Cardiac septum (tissue), 1 donor: ENCODE measurements at places on chromosomes 5 and 9.

- no peak for DNase-seq
Observed at GRCh38 chr5:159553792-159554191, 223.5 kb upstream of the IL12B start.

DNA sequence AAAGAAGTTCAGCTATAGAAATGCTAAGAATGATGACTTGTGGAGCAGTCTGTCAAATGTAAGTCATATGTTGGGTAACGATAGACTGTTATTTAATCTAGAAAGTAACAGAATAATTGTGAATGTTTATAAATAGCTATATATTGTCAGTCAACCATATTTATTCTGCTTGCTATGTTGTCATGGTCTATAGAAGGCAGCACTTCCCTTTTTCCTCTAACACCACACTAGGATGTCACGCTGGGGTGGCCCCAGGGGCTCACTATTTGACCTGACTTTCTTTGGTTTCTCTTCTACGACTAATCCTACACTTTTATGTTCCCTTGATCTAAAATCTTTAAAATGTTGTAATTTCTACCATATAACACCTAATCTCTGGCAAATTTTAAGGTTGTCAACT is 20.5 kb downstream of the ERAP2 start:
- DNase-seq, result no peak

DNA sequence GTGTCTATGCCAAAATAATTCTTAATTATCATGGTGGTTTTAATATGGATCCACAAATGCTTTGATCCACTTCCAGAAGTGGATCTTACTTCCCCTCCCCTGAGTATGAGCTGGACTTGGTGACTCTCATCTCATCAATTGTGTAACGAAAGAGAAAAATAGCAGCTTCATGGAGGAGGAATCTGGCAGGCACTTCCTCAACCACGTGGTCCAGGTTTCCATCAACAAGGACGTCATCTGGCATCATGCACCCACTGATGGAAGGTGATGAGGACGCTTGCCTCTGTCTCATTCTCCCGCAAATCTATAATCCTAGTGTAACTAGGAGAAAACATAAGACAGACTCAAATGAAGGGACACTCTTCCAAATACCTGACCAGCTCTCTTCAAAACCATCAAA is 54.6 kb upstream of the S1PR3 start:
- no peak for DNase-seq

- DNase-seq, result no peak
Observed at GRCh38 chr9:136437839-136438547, 1.7 kb downstream of the INPP5E start.

GRCh38 chr5:78419396-78419795 is 59.0 kb downstream of the SCAMP1 start:
- DNase-seq, result no peak

GRCh38 chr9:134377976-134378375 is 51.7 kb downstream of the RXRA start:
- DNase-seq, result no peak

DNA sequence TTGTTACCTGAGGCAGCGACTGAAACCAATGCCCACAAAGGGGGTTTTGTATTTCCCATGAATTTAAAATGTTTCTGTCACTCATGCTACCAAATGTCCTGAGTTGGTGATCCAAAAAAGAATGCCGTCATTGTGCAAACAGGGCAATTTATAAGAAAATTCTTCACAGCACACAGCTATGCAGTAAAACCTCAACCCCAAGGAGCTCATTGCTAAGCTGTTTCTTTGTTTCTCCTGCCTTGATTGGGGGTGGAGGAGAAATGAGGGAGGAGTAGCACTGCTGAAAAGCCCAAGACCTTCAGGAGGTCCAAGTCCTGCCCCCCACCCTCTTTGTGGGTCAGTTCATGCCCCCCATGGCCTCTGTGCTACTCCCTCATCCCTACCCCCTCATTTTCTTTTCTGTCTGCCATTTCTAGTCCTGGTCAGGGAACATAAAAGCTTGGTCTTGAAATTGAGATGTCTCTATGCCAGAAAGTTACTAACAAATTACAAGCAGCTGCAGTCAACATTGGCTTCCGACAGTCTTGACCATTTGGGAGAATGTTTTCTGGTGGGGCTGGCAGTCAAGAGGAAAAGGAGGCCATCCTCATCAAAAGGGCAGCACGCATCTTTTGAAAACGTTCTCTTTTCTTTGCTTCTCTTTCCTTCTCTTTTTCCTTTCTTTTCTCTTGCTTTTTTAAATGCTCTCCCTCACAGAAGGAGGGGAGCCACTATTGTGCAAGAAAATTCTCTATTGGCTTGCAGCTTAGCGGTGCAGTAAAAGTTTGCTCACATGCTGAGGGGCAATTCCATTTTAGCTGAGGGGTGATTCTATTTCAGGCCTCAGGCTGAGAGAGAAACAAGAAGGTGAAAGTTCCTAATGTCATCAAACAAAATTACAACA is 133.3 kb downstream of the GCNT1 start:
- no peak for DNase-seq

GRCh38 chr5:118793652-118794051 is 194.7 kb downstream of the DTWD2 start:
- no peak for DNase-seq

DNA sequence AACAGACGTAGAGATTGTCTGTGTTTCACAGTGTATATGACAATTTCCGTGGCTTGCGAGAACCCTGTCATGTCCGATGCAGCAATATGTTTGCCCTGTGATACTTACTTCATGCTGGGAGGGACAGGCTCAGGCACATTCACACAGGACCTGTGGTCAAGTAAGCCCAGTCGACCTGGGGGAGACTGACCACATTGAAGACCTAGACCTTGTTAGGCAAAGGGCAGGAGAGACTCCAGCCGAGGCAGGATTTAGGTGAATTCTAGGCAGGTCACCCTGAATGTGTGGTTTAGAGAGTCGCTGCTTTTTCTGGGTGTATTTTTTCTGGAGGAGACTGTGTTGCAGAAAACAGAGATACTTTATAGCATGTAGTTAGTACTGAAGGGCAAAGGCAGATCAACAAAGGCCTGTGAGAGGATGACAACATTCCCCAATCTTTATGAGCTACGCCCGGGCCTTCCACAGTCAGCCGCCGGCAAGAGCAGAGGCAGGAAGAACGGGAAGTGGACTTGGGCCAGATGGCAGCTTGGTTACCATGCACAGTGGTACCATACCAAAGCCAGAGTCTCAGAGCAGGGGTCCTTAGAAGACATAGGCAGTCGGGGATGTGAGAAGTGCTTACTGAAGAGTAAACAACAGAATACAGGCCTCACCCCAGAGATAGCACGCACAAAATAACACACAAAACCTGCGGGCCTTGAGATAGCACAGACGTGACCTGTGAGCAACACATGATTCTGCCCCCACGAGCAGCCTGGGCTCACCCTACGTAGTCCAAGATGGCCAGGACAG is 220.7 kb downstream of the CACNA1B start:
- peak; percentile 47 for DNase-seq

DNA sequence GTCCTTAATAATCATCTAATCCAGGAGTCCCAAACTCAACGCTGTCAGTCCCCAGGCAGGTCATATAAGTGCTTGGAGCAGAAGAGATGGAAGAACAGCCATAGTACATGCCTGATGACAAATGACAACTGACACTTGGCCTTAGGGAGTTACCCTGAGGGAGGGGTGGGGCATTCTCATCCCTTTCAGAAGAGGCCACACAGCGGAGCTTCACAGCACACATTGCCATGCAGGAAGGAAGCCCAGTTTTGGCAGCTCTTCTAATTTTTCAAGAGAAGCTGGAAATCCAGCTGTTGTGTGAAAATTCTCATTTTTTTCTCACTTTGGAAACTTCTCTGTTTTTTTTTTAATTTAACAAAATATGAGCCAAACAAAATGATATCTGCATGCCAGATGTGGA is 89.0 kb downstream of the ASTN2 start:
- no peak for DNase-seq

- no peak for DNase-seq
Observed at GRCh38 chr9:91243029-91243428, 118.7 kb downstream of the AUH start.

DNA sequence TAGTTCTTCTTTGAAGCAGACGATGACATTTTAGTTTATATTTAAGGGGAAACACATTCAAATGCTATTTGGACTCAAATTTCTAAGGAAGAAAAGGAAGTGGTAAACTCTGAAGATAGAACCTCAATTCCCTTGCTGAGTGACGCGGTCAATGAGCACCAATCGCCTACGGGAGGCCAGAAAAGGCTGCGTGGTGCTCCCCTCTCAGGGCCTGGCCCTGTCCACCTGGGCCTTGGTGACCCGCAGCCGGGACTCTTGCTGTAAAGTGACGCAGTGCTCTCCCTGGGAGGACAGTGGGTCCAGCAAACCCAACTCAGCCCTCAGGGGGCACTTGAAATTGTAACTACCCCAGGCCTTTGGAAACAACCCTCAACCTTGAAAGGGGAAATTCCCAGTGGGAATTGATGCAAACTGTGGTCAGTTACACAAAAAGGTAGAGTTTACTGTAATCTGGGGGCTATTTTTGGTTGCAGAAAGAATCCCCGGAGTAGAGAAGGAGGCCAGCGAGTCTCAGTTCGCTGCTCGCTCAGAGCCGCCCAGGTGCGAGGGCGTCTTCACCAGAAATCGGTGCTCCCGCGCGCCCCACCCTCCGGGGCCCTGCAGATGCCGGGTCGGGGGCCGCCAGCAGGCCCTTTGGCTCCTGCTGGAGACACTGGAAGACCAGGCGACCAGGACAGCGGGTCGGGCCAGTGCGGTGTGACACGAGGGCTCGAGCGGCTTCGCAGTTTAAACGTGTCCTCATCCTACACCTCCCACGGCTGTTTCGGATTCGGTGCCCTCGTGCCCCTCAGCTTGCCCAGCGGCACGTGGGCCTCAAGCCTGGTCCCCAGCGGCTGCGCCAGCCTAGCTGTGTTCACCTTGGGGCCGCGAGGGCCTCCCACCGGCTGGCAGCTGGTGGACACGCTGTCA is 1.4 kb upstream of the ANKRD33B start:
- DNase-seq, result peak; percentile 61

- DNase-seq, result peak; percentile 66
Observed at GRCh38 chr9:133701321-133701980, 36.7 kb downstream of the SARDH start.

DNA sequence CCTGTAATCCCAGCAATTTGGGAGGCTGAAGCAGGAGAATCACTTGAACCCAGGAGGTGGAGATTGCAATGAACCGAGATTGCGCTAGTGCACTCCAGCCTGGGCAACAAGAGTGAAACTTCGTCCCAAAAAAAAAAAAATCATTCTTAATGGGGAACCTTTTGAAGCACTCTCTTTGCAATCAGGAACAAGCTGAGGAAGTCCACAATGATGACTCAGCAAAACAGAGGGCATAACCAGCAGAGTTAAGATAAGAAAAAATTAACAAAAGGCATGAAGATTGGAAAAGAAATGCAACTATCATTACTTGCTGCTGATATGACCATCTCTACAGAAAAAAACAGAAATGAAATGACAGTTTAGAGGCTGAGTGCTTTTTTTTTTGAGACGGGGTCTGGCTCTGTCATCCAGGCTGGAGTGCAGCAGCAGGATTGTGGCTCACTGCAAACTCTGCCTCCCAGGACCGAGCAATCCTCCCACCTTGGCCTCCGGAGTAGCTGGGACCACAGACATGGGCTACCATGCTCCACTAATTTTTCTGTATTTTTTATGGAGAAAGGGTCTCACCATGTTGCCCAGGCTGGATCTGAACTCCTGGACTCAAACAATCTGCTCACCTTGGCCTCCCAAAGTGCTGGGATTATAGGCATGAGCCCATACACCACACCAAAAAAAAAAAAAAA is 88.0 kb downstream of the FNBP1 start:
- DNase-seq, result no peak

DNA sequence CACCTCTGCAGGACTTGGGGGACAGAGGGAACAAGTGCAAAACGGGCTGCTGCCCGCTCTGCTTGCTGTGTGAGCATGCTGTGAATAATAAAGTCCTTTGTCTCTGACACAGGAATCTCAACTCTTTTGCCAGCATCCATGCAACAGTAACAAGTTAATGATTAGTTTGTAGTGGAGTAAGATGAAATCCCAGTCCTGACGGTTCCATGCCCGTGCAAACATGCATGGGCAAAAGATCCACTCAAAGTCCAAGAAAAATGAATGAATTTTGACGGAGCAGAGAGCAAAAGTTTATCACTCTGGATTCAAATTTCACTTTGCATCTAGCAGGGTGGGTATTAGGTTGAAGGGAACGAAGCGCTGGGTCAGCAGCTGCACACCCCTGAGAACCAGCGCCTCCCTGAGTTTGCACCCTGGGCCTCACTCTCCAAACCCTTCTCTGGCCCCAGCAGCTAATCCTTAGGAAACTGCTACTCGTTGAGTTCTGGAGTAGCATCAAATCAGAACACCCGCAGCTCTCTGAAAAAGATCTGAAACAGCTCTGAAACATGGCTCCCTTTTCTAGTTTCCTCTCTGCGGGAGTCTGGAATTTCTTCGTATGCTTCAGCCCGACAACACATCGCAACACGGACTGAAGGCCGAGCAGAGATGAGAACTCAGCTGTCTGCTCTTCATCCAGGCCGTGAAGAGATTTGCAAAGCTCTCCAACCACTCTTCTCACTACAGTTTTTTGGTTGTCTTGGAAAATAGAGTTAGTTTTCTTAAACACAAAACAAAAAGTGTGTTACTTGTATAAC is 45.6 kb upstream of the RUFY1 start:
- DNase-seq, result no peak

DNA sequence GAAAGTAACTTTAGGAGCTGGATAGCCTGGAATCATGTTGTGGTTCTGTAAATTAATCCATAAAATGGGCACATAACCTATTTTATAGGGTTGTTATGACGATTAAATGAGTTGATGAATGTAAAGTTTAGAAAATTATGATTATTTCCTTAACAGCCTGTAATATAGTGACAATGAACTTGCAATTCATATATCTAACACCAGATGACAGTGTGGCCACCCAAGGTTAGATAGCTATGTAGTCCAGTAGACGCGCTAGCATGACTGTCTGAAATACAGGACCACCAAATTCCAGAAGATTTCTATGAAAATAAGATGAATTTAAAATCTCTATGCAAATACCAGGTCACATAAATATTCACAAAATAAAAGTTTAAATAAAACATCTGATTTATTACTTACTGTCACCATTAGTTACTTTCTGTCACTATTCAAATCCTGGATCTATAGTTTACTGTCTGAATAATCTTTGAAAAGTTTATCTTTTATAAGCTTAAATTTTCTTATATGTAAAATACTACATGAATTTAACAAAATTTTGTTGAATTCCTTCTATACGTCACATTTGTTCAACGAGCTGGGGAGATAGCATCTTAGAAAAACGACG is 26.1 kb upstream of the MACIR start:
- DNase-seq, result no peak

GRCh38 chr9:136614967-136615623 is 47.6 kb upstream of the EGFL7 start:
- no peak for DNase-seq

- no peak for DNase-seq
Observed at GRCh38 chr5:167985373-167985772, 306.1 kb upstream of the WWC1 start.

DNA sequence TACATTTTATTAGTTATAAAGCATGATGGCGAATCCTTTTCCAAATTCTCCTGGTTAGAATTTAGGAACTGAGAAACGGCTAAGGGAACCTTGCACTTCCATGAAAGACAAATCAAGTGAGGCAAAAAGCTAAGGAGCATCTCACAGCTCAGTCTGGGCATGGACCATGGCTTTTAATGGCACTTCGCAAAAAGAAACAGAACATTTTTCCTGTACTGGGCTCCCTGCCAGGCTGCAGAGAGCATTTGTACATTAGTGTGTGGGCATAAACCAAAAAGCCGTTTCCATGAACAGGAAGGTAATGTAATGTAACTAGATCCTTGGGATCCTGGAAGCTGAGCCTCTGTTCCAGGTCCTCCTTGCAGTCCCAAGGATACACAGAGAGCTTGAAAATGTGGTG is 354.2 kb downstream of the MRPS30 start:
- no peak for DNase-seq

- peak; percentile 15 for DNase-seq
Observed at GRCh38 chr5:180599981-180600553, 8.8 kb upstream of the SCGB3A1 start.
